ENCODE measurements at places on chromosomes 16 and 17.

DNA sequence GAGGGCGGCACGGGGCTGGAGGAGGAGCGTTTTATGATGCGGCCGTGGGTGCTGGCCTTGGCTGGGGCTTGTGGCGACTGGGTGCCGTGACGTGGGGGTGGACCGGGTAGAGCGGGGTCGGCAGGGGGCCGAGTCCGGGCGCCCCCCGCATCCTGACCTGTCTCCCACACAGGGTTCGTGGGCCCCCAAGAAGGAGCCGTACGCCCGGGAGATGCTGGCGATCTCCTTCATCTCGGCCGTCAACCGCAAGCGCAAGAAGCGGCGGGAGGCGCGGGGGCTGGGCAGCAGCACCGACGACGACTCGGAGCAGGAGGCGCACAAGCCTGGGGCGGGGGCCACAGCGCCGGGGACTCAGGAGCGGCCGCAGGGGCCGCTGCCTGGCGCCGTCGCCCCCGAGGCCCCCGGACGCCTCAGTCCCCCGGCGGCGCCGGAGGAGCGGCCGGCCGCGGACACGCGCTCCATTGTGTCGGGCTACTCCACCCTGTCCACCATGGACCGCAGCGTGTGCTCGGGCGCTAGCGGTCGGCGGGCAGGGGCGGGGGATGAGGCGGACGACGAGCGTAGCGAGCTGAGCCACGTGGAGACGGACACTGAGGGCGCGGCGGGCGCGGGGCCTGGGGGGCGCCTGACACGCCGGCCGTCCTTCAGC, 81.6 kb downstream of the ARHGAP23 start:
- no peak for DNase-seq

DNA sequence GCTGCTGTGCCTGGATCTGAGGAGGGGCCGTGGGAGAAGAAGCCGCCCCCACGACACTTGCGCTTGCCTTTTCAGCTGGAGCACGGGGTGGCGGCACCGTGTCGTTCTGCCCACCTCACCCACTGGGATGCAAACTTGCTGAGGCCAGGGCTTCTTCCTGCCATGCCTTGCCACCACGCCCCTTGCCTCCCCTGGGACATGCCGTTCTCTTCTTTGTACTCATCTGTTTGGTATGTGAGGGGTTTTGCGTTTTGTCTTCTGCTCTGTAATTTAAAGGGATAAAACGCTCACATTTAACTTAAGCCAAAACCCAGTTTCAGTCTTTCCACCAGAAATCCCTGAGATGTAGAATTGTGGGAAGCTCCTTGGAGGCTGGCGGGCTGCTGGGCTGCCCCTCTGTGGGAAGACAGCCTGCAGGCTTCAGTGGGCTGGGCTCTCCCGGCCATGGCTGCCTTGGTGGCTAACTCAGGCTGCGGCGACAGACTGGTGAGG, 180.2 kb downstream of the RPTOR start:
- no peak for DNase-seq

DNA sequence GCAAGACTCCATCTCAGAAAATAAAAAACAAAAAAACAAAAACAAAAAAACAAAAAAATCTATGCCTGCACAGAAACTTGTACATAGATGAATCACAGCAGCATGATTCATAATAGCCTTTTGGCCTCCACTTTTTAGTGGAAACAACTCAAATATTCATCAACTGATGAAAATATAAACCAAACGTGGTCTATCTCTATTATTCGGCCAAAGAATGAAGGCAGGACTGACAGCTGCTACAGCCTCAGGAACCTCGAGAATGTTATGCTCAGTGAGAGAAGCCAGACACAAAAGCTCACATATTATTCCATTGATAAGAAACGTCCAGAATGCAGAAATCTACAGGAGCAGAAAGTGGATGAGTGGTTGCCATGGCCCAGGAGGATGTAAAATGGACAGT, 19.8 kb downstream of the PPL start:
- no peak for DNase-seq

- no peak for DNase-seq
These were observed 248.6 kb downstream of the FOXL1 start for GRCh38 chr16:86826941-86827340.

GRCh38 chr17:13699261-13699660, 97.5 kb upstream of the HS3ST3A1 start:
- no peak for DNase-seq

DNA sequence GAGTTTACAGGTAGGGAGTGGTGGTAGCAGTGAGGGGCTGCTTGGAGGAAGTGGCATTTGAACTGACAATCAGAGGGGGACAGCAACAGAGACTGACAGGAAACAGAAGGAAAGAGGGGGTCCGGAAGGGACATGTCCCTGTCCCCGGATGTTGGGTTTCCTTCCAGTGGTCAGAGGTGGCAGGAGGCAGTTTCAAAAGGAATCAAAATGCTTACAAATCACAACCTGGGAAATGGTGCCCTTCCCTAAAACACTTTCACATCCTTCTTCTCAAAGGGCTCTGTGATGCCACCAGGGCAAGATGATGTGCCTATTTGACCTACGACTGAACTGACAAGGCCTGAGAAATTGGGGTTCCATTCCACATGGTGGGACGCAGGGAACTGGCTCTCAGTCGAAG, 19.7 kb downstream of the ADGRG1 start:
- no peak for DNase-seq

DNA sequence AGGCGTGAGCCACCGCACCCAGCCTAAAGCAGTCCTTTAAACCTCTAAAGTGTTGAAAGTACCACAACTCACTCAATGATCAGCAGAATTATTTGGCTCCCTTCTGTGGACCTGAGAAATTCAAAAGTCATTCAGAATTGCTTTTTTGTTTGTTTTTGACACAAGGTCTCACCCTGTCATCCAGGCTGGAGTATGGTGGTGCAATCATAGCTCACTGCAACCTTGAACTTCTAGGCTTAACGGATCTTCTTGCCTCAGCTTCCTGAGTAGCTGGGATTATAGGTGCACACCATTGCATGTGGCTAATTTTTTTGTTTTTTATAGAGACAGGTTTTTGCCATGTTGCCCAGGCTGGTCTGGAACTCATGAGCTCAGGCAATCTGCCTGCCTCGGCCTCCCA, 44.3 kb downstream of the TRAF4 start:
- no peak for DNase-seq

- DNase-seq = no peak
These were observed 39.0 kb upstream of the LGALS9 start for GRCh38 chr17:27591986-27592385.

DNA sequence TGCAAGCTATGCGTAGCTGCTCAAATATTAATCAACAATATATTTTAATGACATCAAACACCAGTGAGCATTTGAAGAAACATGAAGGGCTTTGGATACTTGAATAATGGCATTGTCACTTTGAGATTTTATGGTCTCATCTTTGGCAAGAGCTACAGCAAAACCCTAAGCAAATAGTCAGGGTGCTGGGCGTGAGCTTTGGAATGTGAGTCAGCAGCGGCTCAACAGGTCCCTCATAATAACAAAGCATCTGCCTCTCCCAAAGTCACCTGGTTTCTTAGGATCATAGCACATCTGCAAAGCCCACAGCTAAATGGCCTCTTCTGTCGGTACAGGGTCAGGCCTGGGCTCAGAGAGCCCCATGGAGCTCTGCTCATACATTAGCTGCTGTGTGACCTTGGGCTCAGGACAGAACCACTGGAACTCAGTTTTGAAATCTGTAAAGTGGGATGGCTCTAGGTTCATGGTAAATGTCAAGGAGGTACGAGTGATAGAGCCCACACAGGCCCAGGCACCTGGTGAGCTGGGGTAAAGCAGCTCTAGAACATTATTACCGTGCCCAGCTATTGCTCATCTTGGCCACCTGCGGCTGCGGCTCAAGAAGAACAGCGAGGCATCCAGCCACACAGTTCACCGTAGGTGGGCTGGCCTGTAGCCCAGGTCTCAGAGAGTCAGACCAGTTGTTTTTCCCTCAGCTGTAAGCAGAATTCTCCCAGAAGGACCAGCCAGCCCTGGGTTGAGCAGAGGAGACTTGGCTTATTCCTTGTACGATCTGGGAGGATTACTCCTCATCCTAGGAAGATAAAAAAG, 544.5 kb upstream of the CDH11 start:
- DNase-seq = no peak

DNA sequence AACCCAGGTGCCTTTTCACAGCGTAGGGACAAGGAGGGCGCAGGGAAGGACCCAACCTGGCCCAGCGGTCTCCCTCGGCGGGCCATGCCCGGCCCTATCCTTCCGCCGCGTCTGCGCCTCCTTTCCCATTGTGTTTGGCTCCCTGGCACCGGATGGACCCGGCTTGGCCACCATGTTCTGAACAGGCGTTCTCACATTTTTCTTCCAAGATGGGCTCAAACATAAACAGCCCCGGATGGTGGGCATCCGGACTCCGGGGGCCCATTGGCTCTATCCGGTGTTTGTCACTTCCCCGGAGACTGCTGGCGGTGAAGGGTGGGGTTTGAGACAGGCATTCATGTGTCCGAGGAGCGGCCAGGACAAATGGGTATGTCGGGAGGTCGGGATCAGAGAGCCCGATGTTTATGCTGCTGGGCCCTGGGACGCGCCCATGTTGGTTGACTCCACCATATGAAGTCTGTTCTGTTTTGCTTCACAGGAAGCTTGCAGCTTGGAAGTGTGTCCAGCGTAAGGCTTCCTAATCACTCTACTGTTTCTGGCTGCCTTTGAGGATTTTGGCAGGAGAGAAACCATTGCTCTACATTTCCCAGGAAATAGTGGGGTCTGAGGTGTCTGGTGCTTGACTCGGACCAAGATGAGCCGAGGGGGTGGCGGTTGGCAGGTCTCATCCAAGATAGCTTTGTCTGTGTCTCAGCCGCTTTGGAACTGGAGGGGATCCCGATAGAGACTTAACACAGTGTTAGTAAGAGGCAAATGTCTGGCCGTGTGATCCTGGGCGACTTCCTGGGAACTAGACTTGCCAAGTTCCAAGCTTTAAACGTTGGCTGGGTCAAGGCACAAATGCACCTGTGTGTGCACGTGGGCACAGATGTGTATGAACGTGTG, 188.3 kb downstream of the IRF8 start:
- DNase-seq = no peak

- DNase-seq = no peak
These were observed 13.8 kb upstream of the AATK start for GRCh38 chr17:81179861-81180260.

- no peak for DNase-seq
These were observed 19.9 kb downstream of the ZNF200 start for GRCh38 chr16:3214904-3215600.
